ENCODE measurements at places on chromosomes 5 and 9.

GRCh38 chr5:119537704-119538103 is 85.4 kb downstream of the HSD17B4 start:
- H3K4me1 ChIP-seq, result no peaks in the 10 kb centered on the region
- H3K36me3 ChIP-seq, result peaks cover 6% of the 10 kb centered on the region
- DNase-seq, result no peak
- no peak overlapping the region for H3K4me3 ChIP-seq

DNA sequence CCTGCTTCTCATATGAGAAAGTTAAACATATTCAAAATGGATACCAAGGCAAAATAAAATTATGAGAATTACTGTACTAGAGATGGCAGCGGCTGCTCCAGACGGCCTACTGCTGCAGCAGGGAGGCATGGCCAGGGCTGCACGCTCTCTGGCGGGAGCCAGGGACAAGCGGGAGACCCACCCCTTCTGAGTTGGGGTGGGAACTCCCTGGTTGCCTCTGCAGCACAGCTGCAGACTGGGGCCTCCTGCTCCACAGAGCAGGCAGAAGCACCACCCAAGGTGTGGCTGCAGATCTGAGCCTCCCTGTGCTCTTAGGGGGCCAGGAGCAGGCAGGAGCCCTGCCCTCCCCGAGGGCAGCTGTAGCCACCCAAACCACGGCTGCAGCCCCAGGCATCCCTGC is 2.3 kb upstream of the AUH start:
- DNase-seq, result no peak
- no peaks in the 10 kb centered on the region for H3K27me3 ChIP-seq
- peaks cover 15% of the 10 kb centered on the region for H3K4me1 ChIP-seq
- peaks cover 11% of the 10 kb centered on the region for H3K36me3 ChIP-seq

DNA sequence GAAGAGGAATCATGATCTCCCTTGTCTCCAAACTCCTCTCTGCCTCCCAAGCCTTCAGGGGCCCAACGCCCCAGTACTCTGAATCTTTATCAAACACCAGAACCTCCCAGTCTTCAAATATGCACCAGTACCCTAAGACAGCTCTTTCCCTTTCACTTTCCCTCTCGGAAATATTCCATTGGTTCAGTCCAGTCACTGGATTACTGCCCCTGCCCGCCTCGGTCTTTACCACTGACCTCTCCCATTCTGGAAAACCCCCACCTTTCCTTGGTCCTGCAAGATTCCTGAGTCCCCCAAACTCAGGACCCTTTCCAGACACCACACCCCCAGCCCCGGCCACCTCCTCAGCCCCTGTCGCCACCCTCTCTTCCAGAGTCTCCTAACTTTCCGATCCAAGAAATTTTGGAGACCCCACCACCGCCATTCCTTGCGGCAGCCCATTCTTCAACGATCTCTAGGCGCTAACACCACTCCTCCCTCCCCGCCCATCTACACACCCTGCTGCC is 674 bp downstream of the C5orf15 start:
- H3K36me3 ChIP-seq, result peaks cover 22% of the 10 kb centered on the region
- peak overlapping the region; percentile 87 for H3K27ac ChIP-seq
- H3K27me3 ChIP-seq, result no peaks in the 10 kb centered on the region
- DNase-seq, result peak; percentile 43
- H3K4me3 ChIP-seq, result peak overlapping the region; percentile 96

- DNase-seq, result no peak
- no peak overlapping the region for H3K27ac ChIP-seq
- H3K27me3 ChIP-seq, result no peaks in the 10 kb centered on the region
- no peaks in the 10 kb centered on the region for H3K4me1 ChIP-seq
- no peaks in the 10 kb centered on the region for H3K36me3 ChIP-seq
Observed at GRCh38 chr5:116834796-116835515, 260.3 kb upstream of the SEMA6A start.

GRCh38 chr5:51960617-51961121 is 577.4 kb downstream of the ISL1 start:
- H3K4me3 ChIP-seq, result no peak overlapping the region
- no peak overlapping the region for H3K27ac ChIP-seq
- H3K27me3 ChIP-seq, result no peaks in the 10 kb centered on the region

GRCh38 chr5:31656806-31657205 is 17.9 kb downstream of the PDZD2 start:
- no peak for DNase-seq
- peaks cover 19% of the 10 kb centered on the region for H3K27me3 ChIP-seq
- no peaks in the 10 kb centered on the region for H3K4me1 ChIP-seq
- H3K27ac ChIP-seq, result no peak overlapping the region
- no peaks in the 10 kb centered on the region for H3K36me3 ChIP-seq

DNA sequence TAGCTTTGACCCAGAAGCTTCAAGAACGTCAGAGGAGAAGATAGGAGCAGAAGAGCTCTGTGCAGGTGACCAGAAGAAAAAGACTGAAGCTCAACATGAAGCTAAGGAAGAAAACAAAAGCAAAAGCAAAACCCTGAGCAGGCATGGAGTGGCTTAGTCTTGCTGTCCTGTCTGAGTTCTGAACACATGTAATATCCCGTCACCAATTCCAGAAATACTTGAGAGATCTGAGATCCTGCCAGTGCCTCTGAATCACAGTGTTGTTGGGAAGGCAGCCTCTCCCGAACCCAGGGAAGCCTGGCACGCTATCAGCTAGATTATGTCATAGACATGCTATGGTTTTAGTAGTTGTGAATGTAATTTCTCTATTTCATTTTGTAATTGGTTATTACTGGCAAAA is 235.7 kb downstream of the ICE1 start:
- DNase-seq, result no peak
- no peaks in the 10 kb centered on the region for H3K4me1 ChIP-seq
- H3K27me3 ChIP-seq, result no peaks in the 10 kb centered on the region
- H3K27ac ChIP-seq, result no peak overlapping the region
- no peak overlapping the region for H3K4me3 ChIP-seq

DNA sequence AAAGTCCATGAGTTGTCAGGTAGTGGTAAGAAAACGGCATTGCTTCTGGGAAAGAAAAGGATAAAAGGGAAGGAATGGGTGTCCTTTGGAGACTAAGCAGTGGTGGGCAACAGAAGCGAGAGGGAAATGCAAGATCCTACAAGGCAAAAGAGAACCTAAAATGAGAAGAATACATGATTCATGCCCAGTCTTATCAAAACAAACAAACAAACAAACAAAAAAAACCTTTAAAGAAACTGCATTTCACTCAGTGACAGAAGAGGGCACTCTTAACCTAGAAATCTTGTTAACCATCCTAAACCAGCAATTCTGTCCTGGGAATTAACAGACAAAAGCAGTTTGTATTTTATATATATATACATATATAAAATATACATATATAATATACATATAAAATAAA is 88.5 kb downstream of the SUSD1 start:
- peaks cover 89% of the 10 kb centered on the region for H3K36me3 ChIP-seq
- no peak overlapping the region for H3K27ac ChIP-seq
- no peak overlapping the region for H3K4me3 ChIP-seq
- no peaks in the 10 kb centered on the region for H3K4me1 ChIP-seq
- no peaks in the 10 kb centered on the region for H3K27me3 ChIP-seq
- no peak for DNase-seq

DNA sequence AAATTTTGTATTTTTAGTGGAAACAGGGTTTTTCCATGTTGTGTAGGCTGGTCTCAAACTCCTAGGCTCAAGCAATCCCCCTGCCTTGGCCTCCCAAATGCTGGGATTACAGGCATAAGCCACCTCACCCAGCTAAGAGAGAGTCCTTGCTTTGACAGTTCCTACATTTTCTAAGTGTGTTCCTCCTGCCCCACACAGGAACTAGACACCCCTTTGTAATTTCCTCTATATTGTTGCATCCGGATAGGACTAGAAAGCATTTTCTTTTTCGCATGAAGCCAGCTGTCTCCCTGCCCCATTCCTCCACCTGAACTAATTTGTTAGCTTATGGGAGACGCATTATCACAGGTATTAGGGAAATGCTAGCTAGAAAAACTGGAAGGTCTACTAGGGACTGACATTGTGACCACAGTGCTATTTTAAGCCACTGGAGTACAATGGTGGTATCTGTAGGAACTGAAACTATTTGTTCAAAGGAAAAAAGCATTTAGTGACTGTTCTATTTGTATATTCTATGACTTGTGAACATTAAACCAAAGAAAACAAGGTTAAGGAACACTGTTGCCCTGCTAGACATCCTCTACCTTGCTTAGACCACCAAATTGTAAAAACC is 214.1 kb downstream of the SMARCA2 start:
- 0 out of 2 replicates have a peak, but pooled peaks cover 1% of the 10 kb centered on the region for H3K27me3 ChIP-seq
- H3K4me3 ChIP-seq, result no peak overlapping the region

DNA sequence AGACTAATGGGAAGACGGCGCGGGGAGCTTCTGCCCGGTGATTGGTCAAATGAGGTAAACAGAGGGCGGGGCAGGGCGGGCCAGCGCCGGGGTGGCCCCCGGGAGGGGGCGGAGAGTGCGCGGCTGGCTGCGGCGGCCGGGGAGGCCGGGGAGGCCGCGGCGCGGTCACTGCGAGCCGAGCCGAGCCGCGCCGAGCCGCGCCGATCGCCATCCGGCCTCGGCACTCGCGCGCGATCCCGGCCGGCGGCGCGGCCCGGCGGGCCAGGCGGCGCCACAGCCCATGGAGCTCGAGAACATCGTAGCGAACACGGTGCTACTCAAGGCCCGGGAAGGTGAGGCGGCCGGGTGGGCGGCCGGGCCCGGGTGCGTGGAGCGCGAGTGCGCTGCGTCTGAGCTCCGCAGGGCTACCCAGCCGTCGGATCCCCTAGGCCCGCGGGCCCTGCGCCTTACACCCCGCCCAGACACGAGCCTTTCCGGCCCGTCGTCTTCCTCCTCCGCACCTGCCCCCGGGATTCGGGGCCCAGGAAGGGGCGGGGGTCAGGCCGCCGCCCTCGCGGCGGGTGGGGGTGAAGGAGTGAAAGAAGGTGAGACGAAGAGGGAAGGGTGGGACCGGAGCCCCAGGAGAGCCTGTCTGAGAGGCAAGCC is at the start of gene GRK6:
TSS of gene GRK6 (plus strand) at position 111 of the 645 bp plus-strand sequence. CDS start at position 281, 170 bp downstream.
- peak within 1 kb of the TSS; percentile 98 for H3K27ac ChIP-seq
- DNase-seq, result peak; percentile 95
- H3K4me3 ChIP-seq, result peak within 1 kb of the TSS; percentile 91
- H3K27me3 ChIP-seq, result no peaks in the 10 kb centered on the region

DNA sequence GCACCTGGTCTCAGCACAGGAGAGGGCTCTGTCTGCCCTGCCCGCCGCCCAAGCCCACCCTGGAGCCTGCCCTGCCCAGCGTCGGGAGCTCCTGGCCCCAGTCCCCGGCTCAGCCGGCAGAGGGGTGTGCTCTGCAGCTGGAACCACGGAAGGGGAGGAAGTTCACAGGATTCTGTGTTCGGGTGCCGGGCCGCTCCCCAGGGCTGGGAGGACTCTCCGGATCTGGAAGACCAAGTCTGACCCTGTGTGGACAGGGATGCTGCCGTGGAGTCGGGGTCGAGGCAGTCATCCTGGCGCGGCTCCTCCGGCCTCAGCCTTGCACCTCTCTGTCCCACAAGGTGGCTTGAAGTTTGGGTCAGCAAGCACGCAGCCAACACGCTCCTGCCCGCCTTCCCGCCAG is 78.6 kb downstream of the KCNT1 start:
- no peaks in the 10 kb centered on the region for H3K36me3 ChIP-seq
- no peaks in the 10 kb centered on the region for H3K4me1 ChIP-seq
- H3K27me3 ChIP-seq, result peaks cover 41% of the 10 kb centered on the region
- H3K27ac ChIP-seq, result no peak overlapping the region
- H3K4me3 ChIP-seq, result no peak overlapping the region

GRCh38 chr5:6553972-6554371 is 78.9 kb downstream of the NSUN2 start:
- H3K27ac ChIP-seq, result no peak overlapping the region
- no peak for DNase-seq
- H3K4me1 ChIP-seq, result no peaks in the 10 kb centered on the region
- H3K4me3 ChIP-seq, result no peak overlapping the region
- no peaks in the 10 kb centered on the region for H3K36me3 ChIP-seq

DNA sequence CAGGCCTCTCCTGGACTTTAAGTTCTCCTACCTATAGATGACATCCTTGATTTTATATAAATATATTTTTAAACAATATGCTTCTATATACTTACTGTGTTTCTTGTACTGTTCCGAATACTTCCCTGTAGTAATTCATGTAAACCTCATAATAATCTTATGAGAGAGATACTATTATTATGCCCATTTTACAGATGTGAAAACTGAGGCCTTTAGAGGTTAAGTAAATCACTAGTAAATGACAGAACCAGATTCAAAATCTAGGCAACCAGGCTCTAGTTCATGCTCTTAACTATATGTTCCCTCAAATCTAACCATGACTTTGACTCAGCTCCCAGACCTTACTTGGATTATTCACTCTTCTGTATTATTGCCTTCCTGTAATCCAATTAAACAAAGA is 243.0 kb upstream of the NR4A3 start:
- H3K4me1 ChIP-seq, result no peaks in the 10 kb centered on the region
- H3K4me3 ChIP-seq, result no peak overlapping the region
- H3K27me3 ChIP-seq, result no peaks in the 10 kb centered on the region
- H3K36me3 ChIP-seq, result no peaks in the 10 kb centered on the region
- H3K27ac ChIP-seq, result no peak overlapping the region
- DNase-seq, result no peak

- no peak overlapping the region for H3K4me3 ChIP-seq
- DNase-seq, result no peak
- H3K27ac ChIP-seq, result no peak overlapping the region
- peaks cover 30% of the 10 kb centered on the region for H3K4me1 ChIP-seq
Observed at GRCh38 chr5:134138416-134139376, 24.2 kb downstream of the TCF7 start.

GRCh38 chr9:109507421-109507838 is 9.3 kb upstream of the PTPN3 start:
- H3K27ac ChIP-seq, result no peak overlapping the region
- no peak overlapping the region for H3K4me3 ChIP-seq
- no peaks in the 10 kb centered on the region for H3K36me3 ChIP-seq
- no peak for DNase-seq

DNA sequence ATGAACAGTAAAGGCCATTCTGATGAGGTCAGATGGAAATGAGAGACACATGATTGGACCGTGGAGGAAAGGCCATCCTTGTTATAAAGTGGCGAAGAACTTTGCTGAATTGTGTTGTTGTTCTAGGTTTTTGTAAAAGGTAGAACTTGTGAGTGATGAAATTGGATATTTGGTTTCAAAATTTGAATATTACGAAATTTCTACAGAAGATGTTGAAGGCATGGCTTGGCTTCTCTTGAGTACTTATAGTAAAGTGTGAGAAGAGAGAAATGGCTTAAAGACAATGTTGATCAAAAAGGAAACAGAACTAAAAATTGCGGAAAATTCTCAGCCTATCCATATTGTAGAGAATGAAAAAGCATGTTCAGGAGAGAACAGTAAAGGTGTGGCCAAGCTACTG is 166.6 kb upstream of the S1PR3 start:
- DNase-seq, result no peak
- peaks cover 13% of the 10 kb centered on the region for H3K27me3 ChIP-seq
- no peak overlapping the region for H3K27ac ChIP-seq
- no peaks in the 10 kb centered on the region for H3K36me3 ChIP-seq

- peaks cover 6% of the 10 kb centered on the region for H3K27me3 ChIP-seq
- H3K4me3 ChIP-seq, result no peak overlapping the region
- peaks cover 21% of the 10 kb centered on the region for H3K4me1 ChIP-seq
- no peaks in the 10 kb centered on the region for H3K36me3 ChIP-seq
- peak; percentile 33 for DNase-seq
- no peak overlapping the region for H3K27ac ChIP-seq
Observed at GRCh38 chr5:148729182-148729581, 74.9 kb upstream of the HTR4 start.

GRCh38 chr5:32810804-32811203 is 99.7 kb downstream of the NPR3 start:
- H3K4me1 ChIP-seq, result no peaks in the 10 kb centered on the region
- DNase-seq, result no peak
- no peak overlapping the region for H3K4me3 ChIP-seq
- H3K27me3 ChIP-seq, result no peaks in the 10 kb centered on the region
- H3K27ac ChIP-seq, result no peak overlapping the region
- H3K36me3 ChIP-seq, result no peaks in the 10 kb centered on the region

GRCh38 chr5:9500625-9501024 is 45.2 kb downstream of the SEMA5A start:
- no peak overlapping the region for H3K4me3 ChIP-seq
- no peak for DNase-seq
- H3K27ac ChIP-seq, result no peak overlapping the region
- no peaks in the 10 kb centered on the region for H3K4me1 ChIP-seq
- H3K36me3 ChIP-seq, result no peaks in the 10 kb centered on the region
- H3K27me3 ChIP-seq, result no peaks in the 10 kb centered on the region
